Activated CD4-positive, alpha-beta memory T cell treated with anti-CD3 and anti-CD28 coated beads for 36 hours (primary cell): ENCODE measurements at places on chromosomes 7 and 10. TPM values are rescaled to one million over a fixed set of nuclear protein-coding genes. Genes with fewer than 3 reads are reported as not detected.

Gene GPR158
- total RNA-seq: not detected

Gene ZNF467
- 0.45 TPM for total RNA-seq

Gene PTF1A
- not detected for total RNA-seq

Gene PRKCQ
- total RNA-seq: 45.2 TPM

DNA sequence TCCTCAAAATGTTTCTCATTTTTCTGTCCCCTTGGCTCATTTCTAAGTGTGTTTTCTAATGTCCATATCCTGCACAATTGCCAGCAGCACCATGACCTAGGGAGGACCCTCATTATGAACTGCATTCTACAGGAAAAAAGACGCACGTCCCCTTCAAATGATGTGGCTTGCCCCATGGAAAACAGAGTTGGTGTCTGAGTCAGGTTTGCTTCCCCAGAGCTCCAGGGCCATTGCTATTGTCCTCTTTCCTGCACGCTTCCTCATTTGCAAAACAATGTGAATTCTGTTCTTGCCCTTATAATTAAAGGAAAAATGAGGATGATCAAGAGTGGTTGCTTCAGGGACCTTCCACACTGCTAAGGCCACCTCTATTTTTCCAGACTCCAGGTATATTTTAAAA lies 14.7 kb upstream of the ASB4 start:
- no peak for DNase-seq

GRCh38 chr10:101974091-101974971 lies 81.6 kb downstream of the ARMH3 start:
- DNase-seq: no peak

GRCh38 chr10:8225187-8225586 lies 170.7 kb downstream of the GATA3 start:
- DNase-seq: no peak

DNA sequence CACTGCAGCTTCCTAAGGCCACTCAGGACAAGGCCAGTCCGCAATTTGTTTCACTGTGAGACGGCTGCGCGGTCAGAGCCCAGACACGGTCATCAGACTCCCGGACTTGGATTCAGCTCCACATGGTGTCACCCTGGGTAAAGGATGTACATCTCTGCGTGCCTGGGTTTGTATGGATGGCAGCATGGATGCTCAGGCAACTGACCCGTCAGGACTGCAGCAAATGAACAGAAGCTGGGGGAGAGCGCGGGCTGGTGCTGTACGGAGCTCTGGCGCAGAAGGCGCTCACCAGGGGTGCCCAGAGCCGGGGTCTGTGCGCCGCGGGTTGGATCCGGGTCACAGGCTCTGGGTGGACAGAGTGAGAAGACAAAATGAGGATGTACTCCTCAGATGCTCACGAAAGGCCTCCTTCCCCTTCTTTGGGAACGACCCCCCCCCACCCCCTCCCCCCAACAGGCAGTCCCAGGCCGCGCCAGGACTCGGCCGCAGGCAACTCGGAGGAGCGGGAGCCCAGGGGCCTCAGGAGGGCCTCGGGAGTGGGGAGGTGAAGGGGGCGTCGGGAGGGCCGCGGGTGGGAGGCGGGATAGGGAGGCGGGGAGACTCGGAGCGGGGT lies 92.4 kb downstream of the CXCL12 start:
- DNase-seq: no peak

- DNase-seq: peak; percentile 48
Measured at GRCh38 chr7:158602905-158603772, 15.5 kb upstream of the PTPRN2 start.

GRCh38 chr7:13416071-13416470 lies 573.4 kb downstream of the ETV1 start:
- DNase-seq: no peak

DNA sequence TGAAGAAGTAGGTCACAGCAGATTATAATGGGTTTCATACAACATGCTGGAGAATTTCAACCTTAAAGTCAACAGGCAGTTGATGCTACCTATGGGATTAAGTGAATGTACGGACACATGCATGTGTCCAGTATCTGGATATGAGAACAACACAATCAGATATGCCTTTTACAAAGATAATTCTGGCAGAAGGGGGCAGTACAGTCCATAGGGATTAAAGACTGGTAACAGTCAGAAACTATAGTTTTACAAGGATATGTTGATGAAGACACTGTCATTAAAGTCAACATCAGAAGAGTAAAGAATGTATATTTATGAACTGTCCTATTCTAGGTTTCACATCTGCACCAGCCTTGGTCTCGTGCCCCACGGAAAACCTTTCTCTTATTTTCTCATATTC lies 41.5 kb downstream of the ANKMY2 start:
- DNase-seq: no peak

DNA sequence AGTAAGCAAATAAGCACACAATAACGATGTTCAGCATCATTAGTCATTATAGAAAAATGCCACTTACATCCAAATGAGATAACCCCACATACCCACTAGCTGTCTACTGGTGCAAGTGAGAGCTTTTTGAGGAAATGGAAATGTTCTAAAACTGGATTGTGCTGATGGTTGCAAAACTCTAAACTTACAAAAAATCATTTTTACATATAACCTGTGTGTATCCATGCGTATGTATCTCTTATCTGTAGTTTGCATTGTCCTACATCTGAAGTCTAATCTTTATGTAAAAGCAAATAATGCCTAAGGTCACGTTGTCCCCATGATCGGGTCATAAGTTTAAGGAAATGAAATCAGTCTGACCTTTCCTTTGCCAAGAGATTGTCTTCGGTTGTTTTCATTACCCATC lies 81.6 kb upstream of the DNAJB6 start:
- DNase-seq: no peak

GRCh38 chr7:25389489-25390106 lies 161.3 kb upstream of the NPVF start:
- no peak for DNase-seq

DNA sequence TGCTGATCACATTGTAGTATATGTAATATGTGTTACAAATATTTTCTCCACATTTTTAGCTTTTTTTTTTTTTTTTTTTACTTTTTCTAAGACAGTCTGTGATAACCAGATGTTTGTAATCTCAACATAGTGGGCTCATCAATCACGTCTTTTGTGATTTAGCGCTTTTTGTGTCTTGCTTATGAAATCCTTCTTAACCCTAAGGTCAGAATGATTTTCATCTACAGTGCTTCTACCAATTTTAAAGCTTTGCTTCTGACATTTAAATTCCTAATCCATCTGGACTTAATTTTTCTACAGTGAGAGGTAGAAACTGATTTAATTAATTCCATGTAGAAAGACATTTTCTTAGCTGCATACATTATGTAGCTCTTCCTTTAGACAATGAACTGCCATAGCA lies 626.4 kb downstream of the TNS3 start:
- DNase-seq: no peak

DNA sequence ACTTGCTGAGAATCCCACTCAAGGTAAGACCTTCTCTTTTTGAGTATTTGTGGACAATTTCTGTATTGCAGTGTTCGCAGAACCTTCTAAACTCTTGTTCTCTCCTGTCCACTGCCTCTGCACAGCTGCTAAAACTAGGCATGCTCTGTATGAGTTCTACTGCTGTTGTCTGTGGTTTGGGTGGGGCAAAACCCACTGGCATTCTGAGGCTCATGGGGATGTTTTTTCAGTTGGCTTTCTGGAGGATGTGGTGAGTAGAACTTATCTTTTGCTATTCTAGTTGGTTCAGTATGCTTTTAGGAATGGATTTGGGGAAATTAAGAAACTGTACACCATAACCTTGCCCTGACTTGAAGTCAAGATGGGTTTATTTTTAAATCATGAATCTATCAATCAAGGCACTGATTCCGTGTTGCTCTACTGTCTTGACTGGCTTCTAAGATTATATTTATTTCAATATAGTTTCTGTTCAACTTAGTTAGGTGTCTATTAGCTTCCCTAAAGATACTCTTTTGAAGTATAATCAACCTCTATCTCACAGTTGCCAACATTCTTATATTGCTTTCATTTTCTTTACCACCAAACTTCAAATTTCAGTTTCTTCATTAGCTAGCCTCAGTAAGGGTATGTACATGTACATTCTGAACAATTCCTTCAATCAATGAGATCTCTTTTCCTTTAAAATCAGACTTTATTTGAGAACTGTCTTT lies 25.0 kb upstream of the C1GALT1 start:
- peak; percentile 70 for DNase-seq

GRCh38 chr10:31886885-31887284 lies 41.7 kb downstream of the ARHGAP12 start:
- DNase-seq: no peak

GRCh38 chr7:92809760-92810573 lies 26.4 kb downstream of the CDK6 start:
- peak; percentile 83 for DNase-seq

DNA sequence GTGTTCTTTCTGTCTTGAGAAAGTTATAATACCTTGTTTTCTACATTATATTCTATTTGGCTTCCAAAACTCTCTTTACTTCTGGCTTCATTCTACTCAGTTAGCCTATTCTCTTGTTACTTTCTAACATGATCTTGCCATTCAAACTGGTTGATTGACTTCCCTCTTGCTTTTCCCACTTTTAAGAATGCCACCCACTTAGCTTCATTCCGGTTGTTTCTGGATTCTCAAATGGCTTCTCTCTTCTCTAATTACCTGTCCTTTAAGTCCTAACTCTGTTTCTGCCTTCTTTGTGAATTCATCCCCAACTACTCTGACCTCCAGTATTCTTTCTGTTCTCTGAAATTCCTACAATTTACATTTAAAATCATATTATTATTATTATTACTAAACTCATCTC lies 52.0 kb downstream of the ANKIB1 start:
- no peak for DNase-seq
